ENCODE measurements at places on chromosomes 7 and 10.

GRCh38 chr10:93422118-93422517 lies 60.0 kb downstream of the MYOF start:
- no peak overlapping the region for H3K4me3 ChIP-seq
- H3K36me3 ChIP-seq = no peaks in the 10 kb centered on the region
- no peak overlapping the region for H3K27ac ChIP-seq
- H3K27me3 ChIP-seq = no peaks in the 10 kb centered on the region
- peaks cover 9% of the 10 kb centered on the region for H3K4me1 ChIP-seq

- H3K4me1 ChIP-seq = peaks cover 66% of the 10 kb centered on the region
- no peak for DNase-seq
- H3K27ac ChIP-seq = peak overlapping the region; percentile 62
- peaks cover 23% of the 10 kb centered on the region for H3K36me3 ChIP-seq
Observed at GRCh38 chr10:22693371-22693784, 21.0 kb downstream of the PIP4K2A start.

DNA sequence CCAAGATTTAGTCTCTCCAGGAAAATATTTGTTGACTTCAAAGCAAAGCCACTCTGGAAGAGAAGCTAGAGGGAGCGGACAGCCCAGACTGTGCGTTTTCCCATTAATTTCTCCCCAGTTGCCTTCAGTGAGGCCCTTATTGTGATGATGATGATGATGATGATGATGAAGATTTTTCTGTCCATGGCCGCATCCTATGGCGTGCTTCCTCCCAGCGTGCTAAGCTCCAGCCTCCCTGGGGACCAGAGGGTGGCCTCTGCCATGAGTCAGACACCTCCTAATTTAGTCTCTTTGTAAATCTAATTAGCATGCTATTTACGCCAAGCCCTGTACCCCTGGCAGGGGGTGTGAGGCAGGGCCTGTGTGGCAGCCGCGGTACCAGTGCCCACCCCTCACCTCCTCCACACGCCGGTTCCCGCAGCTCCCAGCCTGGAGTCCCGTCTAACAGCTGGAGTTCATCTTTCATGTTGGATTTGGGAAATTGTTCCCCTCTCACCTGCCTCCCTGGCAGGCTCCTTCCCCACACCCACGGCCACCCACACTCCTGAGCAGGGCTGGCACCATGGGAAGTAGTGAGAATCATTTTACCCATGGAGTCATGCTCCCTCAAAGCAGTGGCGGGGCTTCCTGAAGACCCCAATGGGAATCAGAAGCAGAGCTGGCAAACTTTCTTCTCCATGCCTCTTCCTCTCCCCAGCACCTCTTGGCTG lies 92.2 kb downstream of the C10orf105 start:
- H3K4me3 ChIP-seq = no peak overlapping the region
- peaks cover 4% of the 10 kb centered on the region for H3K27me3 ChIP-seq
- DNase-seq = no peak
- no peak overlapping the region for H3K27ac ChIP-seq
- H3K4me1 ChIP-seq = no peaks in the 10 kb centered on the region

- H3K27me3 ChIP-seq = no peaks in the 10 kb centered on the region
- no peaks in the 10 kb centered on the region for H3K4me1 ChIP-seq
- H3K4me3 ChIP-seq = no peak overlapping the region
- DNase-seq = no peak
Observed at GRCh38 chr10:19853831-19854230, 37.6 kb downstream of the PLXDC2 start.

DNA sequence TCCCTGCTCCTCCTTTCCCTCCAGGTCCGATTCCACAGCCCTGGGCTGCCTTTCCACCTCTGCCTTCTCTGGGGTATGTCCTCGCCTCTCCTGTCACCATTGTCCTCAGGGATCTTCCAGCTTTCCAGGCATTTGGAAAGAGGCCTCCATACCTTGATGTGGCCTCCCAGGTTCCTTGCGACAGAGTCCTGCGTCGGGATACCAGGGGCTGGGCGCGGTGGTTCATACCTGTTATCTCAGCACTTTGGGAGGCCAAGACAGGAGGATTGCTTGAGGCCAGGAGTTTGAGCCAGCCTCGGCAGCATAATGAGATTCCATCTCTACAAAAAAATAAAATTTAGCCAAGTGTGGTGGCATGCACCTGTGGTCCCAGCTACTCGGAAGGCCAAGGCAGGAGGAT lies 171.1 kb downstream of the CUX1 start:
- no peaks in the 10 kb centered on the region for H3K36me3 ChIP-seq
- no peak overlapping the region for H3K4me3 ChIP-seq
- DNase-seq = no peak
- no peaks in the 10 kb centered on the region for H3K4me1 ChIP-seq

GRCh38 chr7:155208681-155209477 lies 88.8 kb upstream of the INSIG1 start:
- H3K27ac ChIP-seq = no peak overlapping the region
- H3K4me1 ChIP-seq = peaks cover 42% of the 10 kb centered on the region
- no peak overlapping the region for H3K4me3 ChIP-seq
- no peaks in the 10 kb centered on the region for H3K27me3 ChIP-seq

GRCh38 chr7:127230192-127230925 lies 22.4 kb downstream of the GRM8 start:
- H3K27ac ChIP-seq = no peak overlapping the region
- no peaks in the 10 kb centered on the region for H3K4me1 ChIP-seq
- H3K36me3 ChIP-seq = no peaks in the 10 kb centered on the region
- DNase-seq = no peak
